DMS 273 treated with DMSO at 0.1 percent for 48 hours (cell line): ENCODE measurements at places on chromosomes 16 and 17.

GRCh38 chr16:77782694-77783093, 5.7 kb upstream of the VAT1L start:
- no peak for DNase-seq

GRCh38 chr16:85079785-85080570, 32.3 kb downstream of the CIBAR2 start:
- peak; percentile 13 for DNase-seq

GRCh38 chr16:17303101-17303500, 167.7 kb downstream of the XYLT1 start:
- no peak for DNase-seq

GRCh38 chr17:79095345-79096055, 20.9 kb downstream of the ENGASE start:
- no peak for DNase-seq

DNA sequence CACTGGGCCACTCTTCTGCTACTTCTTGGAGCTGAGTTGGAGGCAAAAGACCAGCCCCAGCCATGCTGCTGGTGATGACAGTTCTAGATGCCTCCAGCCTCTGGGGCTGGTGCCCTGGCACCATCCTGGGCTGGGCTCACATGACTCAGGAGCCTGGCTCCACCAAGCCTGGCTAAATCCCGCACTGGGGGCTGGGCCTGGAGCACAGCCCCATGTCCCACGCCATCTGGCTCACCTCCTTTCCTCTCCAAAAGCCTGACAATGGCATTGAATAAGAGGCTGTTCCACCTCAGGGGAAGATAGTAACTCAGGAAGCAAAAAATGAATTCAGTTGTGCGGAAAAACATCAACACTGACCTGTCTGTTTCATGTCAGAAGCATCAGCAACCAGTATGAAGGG, 45.1 kb upstream of the MTSS2 start:
- DNase-seq: peak; percentile 79

GRCh38 chr17:17433000-17433703, 43.6 kb upstream of the MED9 start:
- DNase-seq: no peak

GRCh38 chr16:64919929-64920607, 201.8 kb downstream of the CDH11 start:
- DNase-seq: no peak

GRCh38 chr17:5096731-5097100, 15.0 kb downstream of the ZNF232 start:
- DNase-seq: no peak

- no peak for DNase-seq
Observed at GRCh38 chr17:27343977-27344607, 50.2 kb downstream of the WSB1 start.

DNA sequence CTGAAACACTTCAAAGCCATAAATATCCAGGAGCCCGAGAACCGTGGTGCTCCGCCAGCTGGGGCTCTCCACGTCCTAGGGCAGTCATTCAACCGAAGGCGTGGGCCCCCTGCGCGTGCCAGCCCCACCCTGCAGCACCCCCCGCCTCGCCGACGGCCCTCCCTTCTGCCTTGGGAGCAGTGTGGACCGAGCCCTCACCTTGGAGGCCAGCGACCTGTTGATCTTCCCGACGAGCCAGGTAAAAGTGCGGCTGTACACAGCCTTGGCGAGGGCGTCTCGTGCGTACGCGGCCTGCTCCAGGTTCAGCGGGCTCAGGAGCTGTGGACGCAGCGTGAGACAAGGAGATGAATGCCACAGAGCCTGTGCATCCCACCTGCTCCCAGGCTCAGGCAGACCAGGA, 14.1 kb downstream of the MYO1C start:
- DNase-seq: no peak

DNA sequence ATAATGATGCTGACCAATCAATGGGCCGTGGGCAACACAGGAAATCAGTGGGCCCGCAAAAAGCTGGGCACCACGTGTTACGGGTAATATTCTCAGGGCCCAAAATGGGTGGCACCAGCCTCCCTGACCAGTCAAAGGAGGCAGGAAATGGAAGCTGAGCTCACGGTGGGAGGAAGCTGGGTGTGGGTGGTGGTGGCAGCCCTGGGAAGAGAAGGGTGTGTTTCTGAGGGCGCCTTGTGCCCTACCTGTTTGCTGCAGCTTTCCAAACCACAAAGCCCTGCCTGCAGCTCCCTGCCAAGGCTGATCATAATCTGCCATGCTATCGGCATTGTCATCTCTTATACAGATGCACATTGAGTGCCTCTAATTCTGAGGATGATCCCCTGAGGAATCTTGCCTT, 457.9 kb downstream of the SLC39A11 start:
- DNase-seq: no peak

- no peak for DNase-seq
Observed at GRCh38 chr17:51935477-51935876, 223.0 kb downstream of the CA10 start.

DNA sequence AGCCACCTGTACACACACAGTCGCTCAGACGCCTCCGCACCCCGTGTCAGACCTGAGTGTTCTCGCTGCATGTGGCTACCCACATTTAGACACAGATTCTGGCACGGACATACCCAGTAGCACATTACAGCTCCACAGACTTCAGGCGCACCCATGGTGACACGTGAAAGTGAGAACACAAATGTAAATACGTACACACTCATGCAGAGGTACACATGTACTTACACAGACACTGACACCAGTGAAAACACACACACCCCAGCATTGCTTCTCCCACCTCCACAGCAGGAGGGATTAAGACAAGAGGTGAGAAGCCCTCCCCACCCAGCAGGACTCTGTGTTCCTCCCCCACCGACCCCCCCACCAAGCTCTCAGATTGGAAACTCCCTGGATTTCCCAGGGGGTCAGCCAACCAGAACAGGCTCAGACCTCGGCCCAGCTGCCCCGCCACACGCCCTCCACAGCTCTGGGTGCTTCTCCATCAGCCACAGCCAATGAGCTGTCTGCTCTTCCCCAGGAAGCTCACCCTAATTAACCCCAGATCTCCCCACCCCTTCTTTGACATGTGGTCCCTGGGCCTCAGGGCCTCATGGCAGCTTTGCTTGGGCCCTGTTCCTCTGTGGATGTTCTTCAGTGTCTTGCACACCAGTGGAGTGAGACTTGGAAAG, 5.3 kb upstream of the FOXN1 start:
- peak; percentile 66 for DNase-seq

DNA sequence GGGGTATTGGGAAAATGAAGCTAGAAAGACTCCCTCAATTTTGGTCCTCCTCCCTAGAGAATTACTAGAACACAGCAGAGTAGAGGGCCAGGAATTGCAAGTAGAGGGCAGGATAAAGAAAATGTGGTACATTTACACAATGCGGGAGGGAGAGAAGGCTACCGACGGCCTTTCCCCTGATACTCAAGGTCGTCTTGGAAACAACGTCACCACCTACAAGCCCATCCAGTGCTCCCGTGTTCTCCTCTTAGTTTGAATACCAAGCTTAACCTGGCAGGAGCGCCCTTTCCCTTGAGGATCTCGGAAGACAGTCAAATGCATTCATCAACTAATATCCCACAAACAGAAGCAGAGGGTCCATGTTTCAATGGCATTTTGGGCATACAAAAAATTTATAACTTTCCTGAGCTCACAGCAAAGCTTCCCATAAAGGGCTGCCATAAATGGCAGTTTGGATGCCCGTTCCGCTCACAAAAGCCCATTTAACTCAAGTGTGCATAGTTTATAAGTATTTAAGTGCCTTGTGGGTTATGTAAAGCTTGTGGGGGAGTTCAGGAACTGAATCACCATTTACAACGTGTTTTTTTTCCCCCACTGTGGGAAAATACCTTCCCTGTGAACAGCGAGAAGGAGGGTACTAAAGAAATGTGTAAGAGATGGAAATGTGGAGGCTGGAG, 414.6 kb downstream of the SLC39A11 start:
- DNase-seq: no peak

DNA sequence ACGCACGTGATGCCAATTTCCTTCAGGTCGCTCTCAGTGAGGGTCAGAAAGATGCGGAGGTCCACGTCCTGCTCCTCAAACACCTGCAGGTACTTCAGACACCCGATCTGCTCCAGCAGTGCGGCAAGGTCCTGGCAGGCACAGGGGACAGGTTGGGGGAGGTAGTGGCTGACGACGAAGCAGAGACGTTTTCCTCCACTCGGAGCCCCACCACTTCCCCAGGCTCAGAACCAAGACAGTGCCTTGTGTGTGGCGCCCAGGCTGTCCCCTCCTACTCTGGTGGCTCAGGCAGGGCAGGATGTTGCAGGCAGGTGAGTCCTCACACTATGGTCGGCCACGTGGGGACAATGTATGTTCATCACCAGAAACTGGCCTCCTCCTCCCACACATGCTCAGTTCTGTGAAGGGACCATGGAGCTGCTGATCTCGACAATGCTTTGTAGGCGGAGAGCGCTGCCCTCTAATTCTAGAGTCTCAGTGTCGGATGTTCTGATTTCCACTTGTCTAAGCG, 5.7 kb downstream of the NUDT16L1 start:
- no peak for DNase-seq

DNA sequence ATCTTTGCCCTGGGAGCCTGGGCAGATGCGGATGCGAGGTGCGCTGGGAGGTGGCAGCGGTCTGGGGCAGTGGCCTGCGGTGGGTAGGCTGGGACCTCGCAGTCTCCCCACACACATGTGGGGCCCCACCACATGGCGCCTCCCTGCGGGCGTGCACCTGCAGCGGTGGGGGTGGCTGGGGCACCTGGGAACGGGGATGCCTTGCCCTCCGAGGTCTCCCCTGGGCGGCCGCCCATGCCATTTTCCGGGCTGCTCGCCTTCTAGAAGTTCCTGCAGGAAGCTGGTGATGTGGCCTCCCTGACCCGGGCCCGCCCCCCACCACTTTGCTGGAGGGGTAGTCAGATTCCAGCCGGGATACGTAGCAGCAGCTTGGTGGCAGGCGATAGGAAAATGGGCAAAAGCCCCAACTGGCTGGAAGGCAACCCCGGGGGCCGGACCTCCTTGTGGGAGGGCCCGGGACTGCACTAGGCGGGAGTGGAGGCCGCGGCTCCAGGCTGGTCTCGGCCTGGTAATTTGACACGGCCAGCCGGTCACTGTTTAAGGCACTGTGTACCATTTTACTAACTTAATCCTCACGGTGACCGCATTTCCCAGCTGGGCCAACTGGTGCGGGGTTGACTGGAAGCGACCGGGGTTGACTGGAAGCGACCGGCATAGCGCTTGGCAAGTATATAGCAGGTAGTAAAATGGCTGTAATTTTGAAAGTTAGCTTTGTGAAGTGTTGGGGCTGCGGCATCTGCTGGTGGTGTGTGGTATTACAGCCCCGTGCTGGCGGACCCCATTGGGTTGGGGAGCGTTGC, 38.5 kb downstream of the IGF2BP1 start:
- peak; percentile 44 for DNase-seq

- DNase-seq: no peak
Observed at GRCh38 chr16:87463722-87464690, 28.8 kb downstream of the ZCCHC14 start.

DNA sequence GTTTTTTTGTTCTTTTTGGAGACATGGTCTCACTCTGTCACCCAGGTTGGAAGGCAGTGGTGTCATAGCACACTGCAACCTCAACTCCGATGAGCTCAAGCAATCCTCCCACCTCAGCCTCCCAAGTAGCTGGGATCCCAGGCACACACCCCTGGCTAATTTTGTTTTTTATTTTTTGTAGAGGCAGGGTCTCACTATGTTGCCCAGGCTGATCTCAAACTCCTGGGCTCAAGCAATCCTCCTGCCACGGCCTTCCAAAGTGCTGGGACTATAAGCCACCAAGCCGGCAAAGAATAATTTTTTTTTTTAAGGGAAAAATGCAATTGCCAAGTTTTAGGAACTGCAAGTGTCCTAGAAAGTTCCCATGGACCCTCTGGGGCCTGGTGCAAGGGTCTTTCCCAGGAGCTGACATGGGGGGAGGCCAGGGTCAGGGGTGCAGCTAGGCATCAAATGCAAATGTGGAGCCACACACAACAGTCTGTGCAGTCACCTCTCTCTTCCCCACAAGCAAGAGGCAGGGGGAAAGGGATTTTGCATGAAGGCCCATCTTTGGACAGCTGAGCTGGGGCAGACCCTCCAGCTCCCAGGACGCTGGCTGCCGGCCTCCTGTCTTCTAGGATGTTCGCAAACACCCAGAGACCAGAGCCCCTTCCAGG, 20.1 kb upstream of the BCAR1 start:
- no peak for DNase-seq

DNA sequence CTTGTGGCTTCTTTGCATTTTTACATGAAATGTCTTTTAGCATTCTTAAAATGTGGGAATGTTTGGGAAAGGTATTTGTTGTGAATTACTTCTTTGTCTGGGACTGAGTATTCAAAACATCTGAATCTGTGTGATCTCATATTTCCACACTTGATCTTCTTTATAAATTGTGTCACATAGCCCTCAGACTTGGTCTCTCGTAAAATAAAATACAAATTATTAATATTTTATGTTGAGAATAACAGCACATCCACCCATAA, 81.9 kb downstream of the TUBD1 start:
- no peak for DNase-seq

DNA sequence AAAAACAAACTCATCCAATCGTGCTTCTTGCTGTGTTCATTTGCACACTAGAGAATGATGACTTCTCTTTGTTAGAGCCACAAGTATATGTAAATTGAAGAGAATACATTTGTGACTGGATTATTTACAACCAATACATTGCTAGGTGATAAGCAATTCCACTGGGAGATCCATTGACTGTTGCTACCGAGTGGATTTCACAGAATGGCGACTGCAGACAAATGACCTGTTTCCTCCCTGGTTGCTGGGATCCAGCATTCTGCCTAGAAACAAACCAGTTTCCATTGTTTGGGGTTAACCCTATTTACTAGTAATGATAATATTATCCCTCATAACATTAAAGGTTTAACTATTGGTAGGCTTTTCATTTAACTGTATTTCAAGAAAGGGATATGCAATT, 36.9 kb upstream of the CPHXL start:
- no peak for DNase-seq

GRCh38 chr16:4606354-4606753, 8.3 kb downstream of the UBALD1 start:
- DNase-seq: no peak

- DNase-seq: no peak
Observed at GRCh38 chr17:69470702-69471101, 56.2 kb downstream of the MAP2K6 start.

- no peak for DNase-seq
Observed at GRCh38 chr16:77299395-77299794, 100.2 kb downstream of the SYCE1L start.

- DNase-seq: no peak
Observed at GRCh38 chr16:9970796-9971195, 211.4 kb downstream of the GRIN2A start.

- DNase-seq: no peak
Observed at GRCh38 chr16:88669980-88670379, 7.1 kb upstream of the MVD start.

DNA sequence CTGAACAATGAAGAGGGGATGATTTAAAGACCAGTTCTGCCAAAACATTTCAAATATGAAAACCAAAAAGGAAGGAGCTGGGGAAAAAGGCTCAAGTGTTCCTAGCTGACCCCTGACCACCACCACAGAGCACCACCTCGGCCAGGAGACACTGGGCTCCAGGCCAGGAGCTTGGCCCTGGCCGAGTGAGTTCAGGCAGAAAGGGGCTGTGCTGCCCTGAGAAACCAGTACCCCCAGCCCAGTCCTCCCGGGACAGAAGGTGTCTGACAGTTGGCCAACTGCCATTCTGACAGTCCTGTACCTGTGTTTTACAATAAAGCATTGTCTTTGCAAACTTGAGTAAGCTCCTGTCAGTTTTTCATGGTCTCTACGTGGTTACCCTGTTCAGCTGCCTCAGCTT, 98.2 kb downstream of the VPS53 start:
- DNase-seq: no peak

GRCh38 chr17:35099908-35100307, 19.8 kb downstream of the RAD51D start:
- DNase-seq: no peak

- no peak for DNase-seq
Observed at GRCh38 chr16:89018282-89019158, 41.5 kb upstream of the CBFA2T3 start.
